Smooth muscle cell of the coronary artery (primary cell): ENCODE measurements at places on chromosomes 3 and 15. TPM values are rescaled to one million over a fixed set of nuclear protein-coding genes. Genes with fewer than 3 reads are reported as not detected.

The C3orf20 gene
- total RNA-seq = under 0.01 TPM in 1 of 2 replicates, not detected in the other

The ZNF385D gene
- total RNA-seq = 0.08 and 0.47 TPM in 2 replicates

The GOLGA6B gene
- not detected in 2 replicates for total RNA-seq

The SNX22 gene
- total RNA-seq = 0.23 and 0.47 TPM in 2 replicates

The ARL14 gene
- not detected in 2 replicates for total RNA-seq

The CSPG4 gene
- total RNA-seq = 12.5 and 13.8 TPM in 2 replicates

The NRG4 gene
- not detected in 2 replicates for total RNA-seq

The CLPX gene
- 26.7 and 33.0 TPM in 2 replicates for total RNA-seq

The ALCAM gene
- 29.7 and 147 TPM in 2 replicates for total RNA-seq

The RTP1 gene
- under 0.01 TPM in 1 of 2 replicates, not detected in the other for total RNA-seq

The NR2C2 gene
- 8.1 and 13.8 TPM in 2 replicates for total RNA-seq

The GALNT15 gene
- total RNA-seq = 0.23 and 17.0 TPM in 2 replicates

The GHSR gene
- total RNA-seq = not detected in 2 replicates

The ANKRD63 gene
- total RNA-seq = not detected in 2 replicates

The SEMA3F gene
- 3.7 and 7.4 TPM in 2 replicates for total RNA-seq

The UBA3 gene
- 79.6 and 107 TPM in 2 replicates for total RNA-seq

The HYAL1 gene
- 0.60 and 0.94 TPM in 2 replicates for total RNA-seq

The GPR149 gene
- not detected in 2 replicates for total RNA-seq

The CMTM8 gene
- total RNA-seq = 0.12 and 0.30 TPM in 2 replicates

The OXTR gene
- total RNA-seq = 1.2 and 35.9 TPM in 2 replicates

The KLF15 gene
- total RNA-seq = 1.1 and 2.6 TPM in 2 replicates

The INKA1 gene
- total RNA-seq = 5.7 and 10.2 TPM in 2 replicates

The TNIK gene
- total RNA-seq = 23.2 and 27.4 TPM in 2 replicates

The RHOV gene
- under 0.01 TPM in 1 of 2 replicates, not detected in the other for total RNA-seq

The FAM81A gene
- total RNA-seq = 0.35 TPM in 1 of 2 replicates, not detected in the other

The BOC gene
- 0.38 and 19.7 TPM in 2 replicates for total RNA-seq

The CFAP20DC gene
- 0.82 and 0.90 TPM in 2 replicates for total RNA-seq

The KBTBD12 gene
- total RNA-seq = not detected in 2 replicates

The FANCD2OS gene
- total RNA-seq = not detected in 2 replicates

The MEGF11 gene
- total RNA-seq = not detected in 2 replicates

The TPRG1 gene
- total RNA-seq = 0.15 and 8.9 TPM in 2 replicates

The KIF7 gene
- 10.7 and 13.2 TPM in 2 replicates for total RNA-seq
